GM12891 (cell line): ENCODE measurements at places on chromosomes 7 and 10.
A peak's percentile ranks its signal among the peaks of the same experiment; 100 is the strongest.

DNA sequence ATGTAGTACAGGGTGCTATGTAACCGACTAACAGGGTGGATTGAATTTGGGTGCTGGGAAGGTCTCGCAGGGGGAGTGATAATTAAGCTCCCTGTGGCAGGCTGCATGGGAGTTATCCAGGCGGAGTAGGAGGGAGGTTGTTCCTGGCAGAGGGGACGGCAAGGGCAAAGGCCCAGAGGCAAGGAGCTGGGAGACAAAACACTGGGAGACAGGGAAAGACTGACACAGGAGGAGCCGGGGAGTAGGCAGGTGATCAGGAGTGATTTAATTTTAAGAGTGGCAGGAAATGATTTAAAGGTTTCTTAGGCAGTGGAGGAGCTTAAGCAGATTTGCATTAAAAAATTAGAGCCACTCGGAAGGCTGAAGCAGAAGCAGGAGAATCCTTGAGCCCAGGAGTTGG is 40.7 kb upstream of the LEP start:
- DNase-seq = no peak

DNA sequence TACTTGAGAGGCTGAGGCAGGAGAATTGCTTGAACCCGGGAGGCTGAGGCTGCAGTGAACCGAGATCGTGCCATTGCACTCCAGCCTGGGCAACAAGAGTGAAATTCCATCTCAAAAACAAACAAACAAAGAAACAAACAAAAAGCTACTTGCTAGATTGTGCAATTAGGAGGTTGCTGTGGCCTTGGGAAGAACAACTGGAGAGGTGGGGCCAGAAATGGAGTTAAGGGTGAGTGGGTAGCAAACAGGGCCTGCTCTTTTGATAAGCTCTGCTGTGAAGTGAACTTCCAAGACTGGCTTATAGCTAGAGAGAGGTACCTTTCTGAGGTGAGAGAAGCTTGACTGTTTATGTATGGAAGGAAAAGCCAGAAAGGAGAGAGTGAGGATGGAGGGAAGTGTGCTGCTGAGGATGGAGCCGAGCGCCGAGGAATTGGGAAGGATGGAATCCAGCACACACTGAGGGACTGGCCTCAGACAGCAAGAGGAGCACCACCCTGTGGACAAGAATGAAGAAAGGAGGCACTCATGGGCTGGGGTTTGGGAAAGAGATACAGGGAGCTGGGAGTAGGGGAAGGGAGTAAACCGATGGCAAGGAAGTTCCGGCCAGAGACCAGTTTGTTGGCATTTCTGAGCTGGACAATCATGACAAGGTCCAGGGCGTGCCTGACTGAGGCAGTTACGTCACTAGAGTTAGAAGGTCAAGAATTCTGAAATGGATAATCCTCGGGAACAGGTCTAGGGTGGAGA is 7.0 kb upstream of the RPEL1 start:
- DNase-seq = no peak

GRCh38 chr7:102236102-102236501 is 50.6 kb upstream of the SH2B2 start:
- no peak for DNase-seq

GRCh38 chr10:62528441-62528840 is 154.3 kb downstream of the ZNF365 start:
- DNase-seq = peak; percentile 32

DNA sequence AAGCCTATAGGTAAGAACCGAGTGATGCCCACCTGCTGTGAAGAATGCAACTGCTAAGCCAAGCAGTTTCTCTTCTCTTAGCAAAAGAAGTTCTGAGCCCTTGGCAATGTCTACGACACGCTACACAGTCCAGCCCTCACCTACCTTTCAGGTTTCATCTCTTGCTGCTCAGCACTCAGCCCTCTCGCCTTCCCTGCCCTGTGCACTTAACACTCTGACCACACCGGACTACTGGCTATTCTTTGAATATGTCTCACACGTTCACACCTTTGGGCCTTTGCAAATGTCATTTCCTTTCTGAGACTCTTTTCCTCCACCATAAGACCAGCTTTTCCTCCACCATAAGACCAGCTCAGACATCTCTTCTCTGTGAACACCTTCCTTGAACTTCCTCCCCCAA is 67.0 kb upstream of the ITGB1 start:
- DNase-seq = no peak

GRCh38 chr10:93390306-93391090 is 91.6 kb downstream of the MYOF start:
- DNase-seq = no peak

DNA sequence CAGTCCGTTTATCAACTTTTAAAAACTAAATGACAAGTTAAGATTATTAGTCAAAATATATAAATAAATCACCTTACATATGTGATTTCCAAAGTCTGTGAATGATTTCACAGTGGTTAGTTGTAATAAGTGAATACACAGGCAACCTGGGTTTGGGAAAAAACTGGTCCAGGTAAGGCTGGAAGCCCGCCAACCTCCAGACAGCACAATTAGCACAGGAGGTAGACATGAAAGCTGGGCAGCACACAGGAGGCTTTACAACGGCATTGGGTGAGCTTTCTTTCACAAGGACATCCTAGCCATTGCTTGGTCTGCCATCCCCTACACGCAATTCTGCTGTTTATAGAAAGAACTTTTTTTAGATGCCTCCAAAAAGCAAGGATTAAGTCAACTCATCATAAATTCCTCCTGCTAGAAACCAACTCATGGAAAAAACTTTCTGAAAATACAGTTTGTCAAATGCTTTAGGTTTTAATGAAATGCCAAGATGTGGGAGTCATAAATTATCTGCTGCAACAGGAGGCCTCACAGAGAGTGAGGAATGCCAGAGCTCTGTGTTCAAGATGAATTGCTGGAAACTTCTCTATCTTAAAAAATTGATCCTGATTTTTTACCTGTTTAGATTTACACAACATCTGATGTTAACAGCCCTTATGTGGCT is 346.8 kb upstream of the NFE2L3 start:
- DNase-seq = no peak

DNA sequence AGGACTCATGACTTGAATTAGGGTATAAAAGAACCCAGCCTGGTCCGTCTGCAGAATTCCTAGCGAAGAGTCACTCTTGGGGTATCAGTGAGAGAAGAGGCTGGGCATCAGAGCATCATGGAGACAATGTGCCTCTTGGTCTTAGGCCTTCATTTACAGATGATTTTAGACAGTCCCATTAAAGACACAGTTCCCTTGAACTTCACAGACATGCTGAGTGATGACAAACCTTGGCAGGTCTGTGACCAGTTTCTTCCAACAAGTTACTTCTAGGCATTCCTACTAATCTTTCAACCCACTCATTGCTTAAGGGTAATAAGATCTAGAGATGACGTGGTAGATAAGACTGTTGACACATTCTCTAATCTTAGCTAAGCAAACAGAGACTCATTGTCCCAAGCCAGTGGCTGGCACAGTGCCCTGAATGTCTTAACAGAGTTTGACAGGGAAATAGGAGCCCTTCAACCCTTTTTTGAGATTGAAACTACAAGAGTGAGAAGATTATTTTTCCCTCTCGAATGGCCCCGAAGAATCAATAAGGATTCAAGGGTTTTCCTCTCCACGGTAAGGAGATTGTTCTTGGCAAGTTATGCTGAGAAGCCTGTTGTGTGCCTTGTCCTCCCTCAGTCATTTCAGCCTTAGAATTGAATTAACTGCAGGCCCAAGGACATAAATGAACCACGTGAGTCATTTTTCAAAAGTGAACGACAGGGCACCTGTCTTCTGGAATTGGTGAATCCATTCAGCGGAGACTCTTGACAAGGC is 281.1 kb downstream of the CCDC3 start:
- DNase-seq = no peak

DNA sequence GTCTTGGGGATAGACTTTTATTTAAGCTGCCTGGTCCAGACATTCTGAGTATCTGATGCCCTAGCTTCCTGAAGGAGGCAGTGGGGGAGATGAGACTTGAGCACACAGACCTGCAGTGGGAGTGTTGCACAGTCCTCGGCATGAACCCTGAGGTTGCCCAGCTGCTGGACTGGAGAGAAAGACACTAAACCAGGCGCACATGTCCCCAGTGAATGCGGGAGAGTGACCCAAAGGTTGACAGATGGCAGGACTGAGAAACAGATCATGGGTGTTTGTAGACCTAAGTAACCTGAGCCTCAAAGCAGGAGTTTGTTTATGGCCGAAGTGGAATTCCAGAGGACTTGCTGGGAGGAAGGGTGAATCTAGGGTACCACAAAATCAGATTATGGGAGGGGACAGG is 15.7 kb upstream of the MSRB2 start:
- DNase-seq = no peak

DNA sequence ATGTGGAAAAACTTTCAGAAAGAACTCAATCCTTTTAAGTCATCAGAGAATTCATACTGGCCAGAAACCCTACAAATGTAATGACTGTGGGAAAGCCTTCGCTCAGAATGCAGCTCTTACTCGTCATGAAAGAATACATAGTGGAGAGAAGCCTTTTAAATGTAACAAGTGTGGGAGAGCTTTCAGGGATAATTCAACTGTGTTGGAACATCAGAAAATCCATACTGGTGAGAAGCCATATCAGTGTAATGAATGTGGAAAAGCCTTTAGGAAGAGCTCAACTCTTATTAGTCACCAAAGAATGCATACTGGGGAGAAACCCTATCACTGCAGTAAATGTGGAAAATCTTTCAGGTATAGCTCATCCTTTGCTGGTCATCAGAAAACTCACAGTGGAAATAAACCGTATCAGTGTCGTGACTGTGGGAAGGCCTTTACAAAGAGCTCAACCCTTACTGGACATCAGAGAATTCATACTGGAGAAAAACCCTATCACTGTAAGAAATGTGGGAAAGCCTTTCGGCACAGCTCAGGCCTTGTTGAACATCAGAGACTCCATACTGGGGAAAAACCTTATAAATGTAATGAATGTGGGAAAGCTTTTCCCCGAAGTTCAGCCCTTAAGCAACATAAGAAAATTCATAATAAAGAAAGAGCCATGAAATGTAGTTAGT is 10.6 kb downstream of the ZNF485 start:
- DNase-seq = no peak

DNA sequence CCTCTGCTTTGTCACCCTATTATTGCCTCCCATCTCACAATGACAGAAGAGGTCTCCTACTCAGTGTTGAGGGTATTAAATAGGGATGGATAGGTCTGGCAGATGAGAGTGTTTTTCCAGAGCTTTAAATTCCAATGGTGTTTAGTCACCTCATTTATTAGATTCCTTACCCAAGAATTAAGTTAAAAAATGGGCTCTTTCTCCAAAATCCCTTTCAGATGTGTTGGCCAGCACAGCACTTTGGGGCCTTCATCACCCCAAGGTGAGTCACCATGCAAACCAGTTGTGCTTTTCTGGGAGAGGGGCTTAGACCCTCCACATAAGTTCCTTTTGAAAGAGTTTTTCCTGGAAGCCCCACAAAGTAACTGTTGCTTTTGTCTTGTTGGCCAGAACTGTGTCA is 78.4 kb downstream of the CYP26A1 start:
- no peak for DNase-seq

DNA sequence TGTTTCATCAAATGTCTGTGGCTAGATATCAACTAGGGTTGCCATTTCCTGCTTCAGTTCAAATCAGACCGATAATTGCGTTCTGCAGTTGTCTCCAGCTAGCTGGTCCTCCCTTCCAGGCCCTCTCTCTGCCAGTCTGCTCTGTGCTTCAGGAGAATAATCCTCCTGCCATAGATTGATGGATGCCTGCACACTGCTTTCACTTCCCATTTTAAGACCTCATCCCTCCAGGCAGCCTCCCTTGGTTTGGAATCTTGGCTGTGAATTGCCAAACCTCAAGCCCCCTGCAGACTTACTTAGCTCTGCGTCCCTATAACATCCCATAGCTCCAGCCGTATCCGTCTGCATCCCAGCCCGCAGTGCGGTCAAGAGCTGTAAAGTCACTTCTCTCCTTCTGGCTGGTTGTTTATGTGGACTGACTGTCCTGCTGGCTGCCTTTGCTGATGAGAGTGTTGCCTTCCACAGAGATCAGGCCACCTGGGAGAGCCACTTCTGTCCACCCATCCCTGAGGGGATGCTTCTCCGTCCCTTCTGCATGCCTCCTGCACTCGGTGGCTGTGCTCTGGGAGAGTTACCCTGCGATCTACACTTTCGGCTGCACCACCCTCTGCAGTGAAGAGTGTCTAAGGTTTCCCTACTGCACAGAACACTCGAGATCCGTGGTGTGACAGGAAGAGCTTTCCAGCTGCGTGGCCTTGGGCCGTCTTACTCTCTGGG is 22.4 kb upstream of the KLF6 start:
- DNase-seq = no peak

GRCh38 chr10:109880886-109881768 is 42.2 kb downstream of the XPNPEP1 start:
- DNase-seq = no peak

GRCh38 chr7:106367664-106368063 is 82.9 kb upstream of the NAMPT start:
- no peak for DNase-seq

GRCh38 chr7:12031186-12031585 is 179.9 kb upstream of the TMEM106B start:
- no peak for DNase-seq

GRCh38 chr10:36677431-36677768 is 448.0 kb upstream of the ANKRD30A start:
- DNase-seq = no peak

DNA sequence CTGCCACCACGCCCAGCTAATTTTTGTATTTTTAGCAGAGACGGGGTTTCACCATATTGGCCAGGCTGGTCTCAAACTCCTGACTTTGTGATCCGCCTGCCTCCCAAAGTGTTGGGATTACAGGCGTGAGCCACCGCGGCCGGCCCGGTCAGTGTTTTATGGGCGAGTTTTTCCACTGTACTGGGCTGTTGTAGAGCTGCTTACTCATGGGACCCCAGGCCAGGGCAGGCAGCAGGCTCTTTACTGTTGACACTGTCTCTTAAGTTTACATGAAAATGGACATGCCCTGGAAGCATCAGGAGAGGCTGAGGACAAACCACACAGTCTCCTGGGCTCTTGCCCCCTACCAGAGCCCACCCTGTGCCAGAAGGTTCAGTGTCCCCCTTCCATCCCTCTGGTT is 11.2 kb downstream of the NACAD start:
- DNase-seq = no peak

DNA sequence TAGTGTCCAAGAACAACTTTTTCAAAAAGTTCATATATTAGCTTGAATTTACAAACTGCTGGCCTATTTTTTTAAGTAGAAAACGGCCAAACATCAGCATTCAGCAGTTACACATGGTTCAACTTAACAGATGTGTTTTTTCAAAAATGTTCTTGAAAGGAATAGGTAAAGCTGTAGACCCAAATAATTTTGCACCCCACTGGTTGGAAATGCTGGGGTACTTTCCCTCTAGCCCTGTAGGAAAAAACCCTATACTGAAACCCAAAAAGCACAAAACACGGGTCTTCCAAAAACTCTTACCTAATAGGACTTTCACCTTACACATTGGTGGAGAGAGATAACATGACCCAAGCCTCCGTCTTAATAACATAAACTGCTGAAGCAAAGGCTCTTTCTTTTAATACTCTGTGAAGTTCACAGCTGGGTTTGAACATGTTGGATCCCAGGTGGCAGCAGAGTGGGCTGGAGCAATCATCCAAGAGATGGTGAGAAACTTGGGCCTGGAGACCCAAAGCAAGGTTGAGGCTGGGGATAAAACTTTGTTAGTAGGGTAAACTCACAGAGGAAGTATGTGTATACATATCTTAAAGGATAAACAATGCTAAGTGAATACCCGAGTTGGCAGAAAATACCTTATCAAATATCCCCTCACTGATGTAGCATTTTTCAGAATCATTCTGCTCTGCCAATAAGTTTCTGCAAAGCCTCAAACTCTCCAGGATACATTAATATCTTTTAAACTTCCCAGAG is 629 bp upstream of the DNAJC9 start:
- no peak for DNase-seq

- DNase-seq = no peak
These were observed 1201.4 kb downstream of the XPNPEP1 start for GRCh38 chr10:108721874-108722273.

- no peak for DNase-seq
These were observed 29.1 kb downstream of the UBE2H start for GRCh38 chr7:129923709-129924108.
